ENCODE measurements at places on chromosomes 13 and 19. TPM values are rescaled to one million over a fixed set of nuclear protein-coding genes. Genes with fewer than 3 reads are reported as not detected.
A peak's percentile ranks its signal among the peaks of the same experiment; 100 is the strongest.

The RHPN2 gene
- total RNA-seq, result 2.0 TPM

The FGF14 gene
- not detected for total RNA-seq

The CLC gene
- not detected for total RNA-seq

DNA sequence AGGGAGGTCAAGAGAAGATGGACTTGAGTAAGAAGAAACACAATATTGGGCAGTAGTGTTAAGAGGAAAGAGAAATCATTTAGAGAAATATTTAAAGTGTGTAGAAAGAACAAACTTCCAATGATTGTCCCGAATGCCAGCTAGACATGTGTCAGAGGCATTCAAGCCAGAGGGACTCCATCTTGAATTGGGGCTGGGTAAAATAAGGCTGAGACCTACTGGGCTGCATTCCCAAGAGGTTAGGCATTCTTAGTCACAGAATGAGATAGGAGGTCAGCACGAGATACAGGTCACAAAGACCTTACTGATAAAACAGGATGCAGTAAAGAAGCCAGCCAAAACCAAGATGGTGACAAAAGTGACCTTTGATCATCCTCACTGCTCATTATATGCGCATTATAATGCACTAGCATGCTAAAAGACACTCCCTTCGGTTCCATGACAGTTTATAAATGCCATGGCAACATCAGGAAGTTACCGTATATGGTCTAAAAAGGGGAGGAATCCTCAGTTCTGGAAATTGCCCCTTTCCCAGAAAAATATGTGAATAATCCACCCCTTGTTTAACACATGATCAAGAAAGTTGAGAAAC, 127.0 kb upstream of the IPO5 start:
- H3K4me3 ChIP-seq, result no peak overlapping the region
- no peaks in the 10 kb centered on the region for H3K36me3 ChIP-seq
- no peaks in the 10 kb centered on the region for H3K4me1 ChIP-seq

DNA sequence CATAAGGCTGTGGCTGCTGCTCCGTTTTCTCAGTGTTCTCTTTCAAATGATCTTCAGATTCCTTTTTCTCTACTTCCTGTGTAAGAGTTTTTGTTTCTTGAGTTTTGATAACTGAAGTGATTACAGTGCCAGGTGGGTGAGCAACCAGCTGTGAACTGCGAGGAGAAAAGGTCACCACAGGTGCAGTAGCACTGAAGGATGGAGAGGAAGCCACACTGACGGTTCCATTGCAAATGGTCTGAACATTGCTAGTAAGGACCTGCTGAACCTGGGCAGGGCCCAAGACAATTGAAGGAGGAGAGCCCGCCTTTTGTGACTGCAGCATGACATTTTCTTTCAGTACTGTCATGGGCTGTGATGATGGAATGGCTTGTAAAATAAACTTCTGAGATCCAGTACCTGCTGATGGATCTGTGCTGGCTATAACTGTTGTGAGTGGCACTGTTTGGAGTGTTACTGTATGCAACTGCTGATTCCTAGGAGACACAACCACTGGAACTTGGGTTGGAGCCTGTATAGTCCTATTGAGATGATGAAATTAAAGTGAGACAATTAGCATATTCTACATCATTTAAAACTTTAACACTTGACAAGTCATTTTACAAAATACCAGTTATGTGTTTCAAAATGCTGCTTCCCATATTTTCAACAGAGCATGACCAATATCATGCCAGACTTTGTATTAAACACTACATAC, 85.5 kb downstream of the ELF1 start:
- H3K4me3 ChIP-seq, result no peak overlapping the region
- H3K27ac ChIP-seq, result no peak overlapping the region
- peaks cover 21% of the 10 kb centered on the region for H3K36me3 ChIP-seq
- no peaks in the 10 kb centered on the region for H3K27me3 ChIP-seq
- H3K4me1 ChIP-seq, result peaks cover 14% of the 10 kb centered on the region
- no peak for DNase-seq

DNA sequence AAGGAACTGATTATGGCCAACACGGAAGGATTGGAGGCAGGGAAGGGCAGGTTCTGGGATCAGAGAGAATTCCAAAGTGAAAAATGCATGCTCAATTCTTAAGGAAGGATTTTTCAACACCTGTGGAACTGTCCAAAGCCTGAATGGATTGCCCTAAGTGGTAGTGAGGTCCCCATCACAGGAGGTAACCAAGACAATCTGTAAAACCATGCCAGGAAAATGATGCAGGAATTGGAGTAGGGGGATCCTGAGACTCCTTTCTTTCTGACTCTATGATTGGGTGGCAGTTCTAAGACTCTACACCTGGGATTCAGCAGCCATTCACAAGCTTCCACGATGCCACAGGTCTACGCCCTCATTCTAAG, 56.5 kb upstream of the ZNRF4 start:
- no peaks in the 10 kb centered on the region for H3K36me3 ChIP-seq
- H3K4me3 ChIP-seq, result no peak overlapping the region
- H3K4me1 ChIP-seq, result no peaks in the 10 kb centered on the region
- H3K27me3 ChIP-seq, result peaks cover 9% of the 10 kb centered on the region
- no peak overlapping the region for H3K27ac ChIP-seq

- DNase-seq, result no peak
- H3K27ac ChIP-seq, result no peak overlapping the region
- H3K36me3 ChIP-seq, result no peaks in the 10 kb centered on the region
- no peaks in the 10 kb centered on the region for H3K27me3 ChIP-seq
- no peaks in the 10 kb centered on the region for H3K4me1 ChIP-seq
- H3K4me3 ChIP-seq, result no peak overlapping the region
These were observed 27.6 kb downstream of the ERICH6B start for GRCh38 chr13:45587897-45588296.

DNA sequence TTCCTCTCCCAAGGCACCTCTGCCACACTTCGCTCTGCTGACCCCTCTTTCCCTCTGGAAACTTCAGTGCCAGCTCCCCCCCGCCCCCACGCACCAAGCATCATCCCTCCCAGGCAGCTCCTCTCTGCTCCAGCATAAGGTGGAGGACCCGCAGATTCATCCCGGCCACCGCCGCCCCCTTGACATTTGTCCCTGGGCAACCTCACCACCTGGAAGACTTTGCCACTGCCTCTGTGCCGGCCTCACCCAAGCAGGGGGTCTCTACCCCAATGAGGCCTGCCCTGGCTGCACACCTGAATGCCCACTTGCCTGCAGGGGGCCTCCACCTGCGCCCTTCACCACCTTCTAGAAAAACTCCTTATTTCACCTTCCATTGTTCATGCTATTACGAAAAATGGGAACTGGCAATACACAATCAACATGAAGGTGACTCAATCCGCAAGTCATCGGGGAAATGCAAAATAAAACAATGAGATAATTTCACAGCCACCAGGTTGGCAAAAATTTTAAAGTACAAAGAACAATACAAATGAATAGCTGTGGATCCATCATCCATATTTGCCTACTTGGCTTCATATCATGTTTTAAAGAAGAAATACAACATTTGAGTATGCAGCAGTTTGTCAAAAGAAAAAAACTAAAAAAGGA, 21.9 kb downstream of the CCNE1 start:
- no peak for DNase-seq
- no peak overlapping the region for H3K4me3 ChIP-seq
- H3K4me1 ChIP-seq, result peaks cover 59% of the 10 kb centered on the region
- no peaks in the 10 kb centered on the region for H3K27me3 ChIP-seq
- H3K27ac ChIP-seq, result no peak overlapping the region
- H3K36me3 ChIP-seq, result no peaks in the 10 kb centered on the region

DNA sequence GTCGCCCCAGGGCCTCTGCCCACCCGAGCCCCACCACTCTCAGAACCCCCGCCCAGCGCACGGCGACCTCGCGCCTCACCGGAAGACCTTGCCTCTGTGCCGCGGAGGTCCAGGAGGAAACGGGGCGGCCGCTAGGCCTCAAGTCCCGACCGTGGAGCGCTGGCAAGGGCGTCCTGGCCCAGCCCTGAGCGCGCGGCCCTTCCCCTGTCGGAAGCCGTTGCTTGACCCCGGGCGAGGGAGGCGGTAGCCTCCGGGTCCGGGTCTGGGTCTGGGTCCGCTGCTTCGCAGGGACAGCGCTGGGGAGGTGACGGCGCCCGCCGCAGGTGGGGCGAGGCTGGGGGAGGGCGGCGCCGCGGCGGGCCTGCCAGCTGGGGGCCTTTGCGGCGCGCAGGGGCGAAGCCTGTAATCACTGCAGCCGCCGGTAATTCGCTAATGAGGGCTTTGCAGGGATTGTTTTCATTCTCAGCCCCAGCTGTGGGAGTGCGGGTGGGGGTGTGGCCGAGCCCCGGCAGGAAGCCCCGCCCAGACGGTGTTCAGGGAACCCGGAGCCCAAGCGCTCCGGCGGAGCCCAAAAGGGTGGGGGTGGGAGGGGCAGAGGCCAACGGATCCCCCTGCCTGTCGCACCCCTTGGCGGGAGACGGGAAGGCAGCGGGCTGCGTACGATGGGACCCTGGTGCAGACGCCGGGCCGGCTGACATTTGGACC, 8.6 kb downstream of the C19orf25 start:
- no peaks in the 10 kb centered on the region for H3K36me3 ChIP-seq
- H3K27me3 ChIP-seq, result peaks cover 22% of the 10 kb centered on the region
- no peak overlapping the region for H3K27ac ChIP-seq
- H3K4me1 ChIP-seq, result peaks cover 30% of the 10 kb centered on the region
- H3K4me3 ChIP-seq, result peak overlapping the region; percentile 61

DNA sequence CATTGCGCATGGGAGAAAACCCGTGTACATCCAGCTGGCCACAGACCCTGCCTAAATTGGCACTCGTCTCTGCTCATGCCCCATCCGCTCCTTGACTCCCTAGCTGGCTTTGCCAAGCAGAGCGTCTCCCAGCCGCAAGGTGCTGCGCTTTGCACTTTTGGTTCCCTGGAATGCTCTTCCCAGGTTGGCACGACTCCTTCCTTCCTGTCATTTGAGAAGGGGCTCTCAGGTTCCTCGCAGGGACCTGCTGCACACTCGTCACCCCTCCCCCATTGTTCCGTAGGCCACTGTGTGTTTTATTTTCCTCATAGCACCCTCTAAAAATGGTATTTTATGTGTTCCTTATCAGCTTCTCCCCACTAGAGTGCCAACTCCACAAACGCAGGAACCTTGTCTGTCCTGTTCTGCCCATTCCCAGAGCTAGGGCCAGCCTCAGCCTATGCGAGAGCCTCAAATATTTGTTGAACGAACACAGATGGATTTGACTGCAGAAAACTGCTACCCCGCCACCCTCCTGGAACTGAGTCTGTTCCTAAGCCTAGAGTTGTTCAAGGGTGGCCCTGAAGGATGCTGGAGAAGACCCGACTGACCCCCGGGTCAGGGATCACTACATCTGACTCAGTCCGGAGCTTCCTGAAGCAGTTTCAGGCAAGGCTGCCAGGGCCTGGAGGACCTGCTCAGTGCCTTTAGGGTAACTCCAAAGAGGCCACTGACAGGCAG, 8.4 kb upstream of the CEBPA start:
- H3K27ac ChIP-seq, result no peak overlapping the region
- DNase-seq, result no peak
- no peaks in the 10 kb centered on the region for H3K36me3 ChIP-seq
- H3K27me3 ChIP-seq, result no peaks in the 10 kb centered on the region

DNA sequence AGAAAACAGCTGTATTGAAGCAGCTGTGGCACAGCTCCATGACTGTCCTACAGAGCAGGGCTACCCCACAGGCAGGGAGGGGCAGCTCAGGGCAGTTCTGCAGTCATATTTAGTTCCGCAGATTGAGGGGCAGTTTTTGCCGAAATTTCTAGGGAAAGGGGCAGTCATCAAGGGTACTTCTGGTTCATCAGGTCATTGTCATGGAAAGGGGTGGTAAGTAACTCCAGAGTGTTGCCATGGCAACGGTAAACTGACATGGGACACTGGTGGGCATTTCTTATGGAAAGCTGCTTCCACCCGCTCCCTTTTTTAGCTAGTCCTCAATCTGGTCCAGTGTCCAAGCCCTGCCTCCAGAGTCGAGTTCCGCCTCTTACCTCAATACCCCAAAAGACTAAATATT, 702.8 kb downstream of the LIG4 start:
- H3K4me1 ChIP-seq, result no peaks in the 10 kb centered on the region
- H3K27me3 ChIP-seq, result no peaks in the 10 kb centered on the region
- H3K4me3 ChIP-seq, result no peak overlapping the region
- no peak for DNase-seq

Data from CD8-positive, alpha-beta memory T cell (primary cell).